ENCODE measurements at places on chromosomes 2 and 18.

GRCh38 chr2:109222422-109222821 lies 93.4 kb downstream of the SH3RF3 start:
- DNase-seq = no peak

GRCh38 chr18:13381944-13382365 lies 163.4 kb downstream of the LDLRAD4 start:
- DNase-seq = peak; percentile 62

DNA sequence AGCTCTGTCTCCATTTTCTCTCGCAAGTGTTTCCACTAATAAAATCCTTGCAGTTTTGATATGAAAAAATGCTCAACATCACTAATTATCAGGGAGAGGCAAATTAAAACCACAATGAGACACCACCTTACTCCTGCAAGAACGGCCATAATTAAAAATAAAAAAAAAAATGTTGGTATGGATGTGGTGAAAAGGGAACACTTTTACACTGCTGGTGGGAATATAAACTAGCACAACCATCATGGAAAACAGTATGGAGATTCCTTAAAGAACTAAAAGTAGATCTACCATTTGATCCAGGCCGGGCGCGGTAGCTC lies 49.8 kb upstream of the GREB1L start:
- DNase-seq = no peak

GRCh38 chr2:20609349-20609994 lies 41.4 kb downstream of the HS1BP3 start:
- no peak for DNase-seq

DNA sequence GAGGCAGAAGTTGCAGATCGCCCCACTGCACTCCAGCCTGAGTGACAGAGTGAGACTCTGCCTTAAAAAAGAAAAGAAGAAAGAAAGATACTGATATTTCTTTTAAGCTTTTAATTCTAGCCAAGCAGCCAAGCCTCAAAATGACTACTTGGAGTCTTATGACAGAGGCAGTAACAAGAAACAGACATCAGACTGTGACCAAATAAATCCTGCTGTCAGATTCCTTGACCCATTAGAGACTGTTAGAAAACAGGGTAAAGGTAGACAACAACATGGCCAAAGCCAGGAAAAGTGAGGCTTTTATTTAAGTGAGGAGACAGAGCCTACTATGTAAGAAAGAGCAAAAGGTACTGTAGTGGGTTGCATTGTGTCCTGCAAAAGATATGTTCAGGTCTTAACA lies 83.4 kb upstream of the NARS1 start:
- no peak for DNase-seq

GRCh38 chr2:154713675-154714074 lies 15.2 kb downstream of the KCNJ3 start:
- no peak for DNase-seq

DNA sequence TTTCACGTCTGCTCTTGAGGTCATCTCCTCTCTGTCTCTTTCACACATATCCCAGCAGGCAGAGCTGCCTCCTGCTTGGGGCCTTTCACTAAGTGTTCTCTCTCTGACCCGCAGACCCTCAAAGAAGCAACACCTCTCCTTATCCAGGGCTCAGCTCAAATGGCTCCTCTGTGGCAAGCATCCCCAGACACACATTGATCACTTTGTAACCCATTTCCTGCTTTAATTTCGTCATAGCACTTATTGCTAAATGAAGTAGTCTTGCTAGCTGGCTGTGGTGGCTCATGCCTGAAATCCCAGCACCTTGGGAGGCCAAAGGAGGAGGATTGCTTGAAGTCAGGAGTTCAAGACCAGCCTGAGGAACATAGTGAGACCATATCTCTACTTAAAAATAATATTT lies 41.4 kb downstream of the SGPP2 start:
- peak; percentile 13 for DNase-seq

GRCh38 chr18:23143815-23144261 lies 8.6 kb downstream of the CABLES1 start:
- peak; percentile 69 for DNase-seq

- no peak for DNase-seq
Observed at GRCh38 chr2:45006041-45006941, 3.0 kb downstream of the SIX2 start.

GRCh38 chr2:7073901-7074300 lies 156.7 kb downstream of the RNF144A start:
- DNase-seq = no peak

GRCh38 chr2:172438741-172439508 lies 11.5 kb downstream of the ITGA6 start:
- DNase-seq = no peak

DNA sequence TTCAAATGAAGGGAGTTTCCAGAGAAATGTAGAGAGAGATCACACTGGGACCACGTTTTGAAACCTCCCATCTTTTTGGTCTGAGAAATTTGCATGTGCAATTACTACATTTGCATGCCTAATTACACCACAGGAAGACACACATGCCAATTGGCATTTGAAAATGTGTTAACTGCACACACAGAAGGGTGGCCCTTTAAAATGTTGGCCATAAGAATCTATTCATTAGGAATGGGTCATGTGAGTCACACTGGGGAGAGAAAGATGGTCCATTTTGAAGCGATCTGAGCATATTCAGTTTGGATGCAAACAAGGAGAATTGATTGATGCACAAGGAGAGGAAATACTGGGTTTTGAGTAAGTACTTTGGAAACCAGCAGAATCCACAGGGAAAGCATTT lies 1407.1 kb upstream of the ACVR2A start:
- no peak for DNase-seq

GRCh38 chr2:174610243-174610995 lies 12.8 kb upstream of the WIPF1 start:
- DNase-seq = peak; percentile 53

GRCh38 chr2:102340778-102341177 lies 14.8 kb upstream of the IL18R1 start:
- DNase-seq = peak; percentile 87

- no peak for DNase-seq
Observed at GRCh38 chr2:58992062-58992706, 751.1 kb upstream of the FANCL start.

GRCh38 chr2:5057891-5058351 lies 634.3 kb upstream of the SOX11 start:
- DNase-seq = no peak

GRCh38 chr2:125280265-125280664 lies 1255.2 kb downstream of the CNTNAP5 start:
- no peak for DNase-seq

- DNase-seq = peak; percentile 96
Observed at GRCh38 chr2:101223814-101224231, 28.9 kb upstream of the CNOT11 start.

DNA sequence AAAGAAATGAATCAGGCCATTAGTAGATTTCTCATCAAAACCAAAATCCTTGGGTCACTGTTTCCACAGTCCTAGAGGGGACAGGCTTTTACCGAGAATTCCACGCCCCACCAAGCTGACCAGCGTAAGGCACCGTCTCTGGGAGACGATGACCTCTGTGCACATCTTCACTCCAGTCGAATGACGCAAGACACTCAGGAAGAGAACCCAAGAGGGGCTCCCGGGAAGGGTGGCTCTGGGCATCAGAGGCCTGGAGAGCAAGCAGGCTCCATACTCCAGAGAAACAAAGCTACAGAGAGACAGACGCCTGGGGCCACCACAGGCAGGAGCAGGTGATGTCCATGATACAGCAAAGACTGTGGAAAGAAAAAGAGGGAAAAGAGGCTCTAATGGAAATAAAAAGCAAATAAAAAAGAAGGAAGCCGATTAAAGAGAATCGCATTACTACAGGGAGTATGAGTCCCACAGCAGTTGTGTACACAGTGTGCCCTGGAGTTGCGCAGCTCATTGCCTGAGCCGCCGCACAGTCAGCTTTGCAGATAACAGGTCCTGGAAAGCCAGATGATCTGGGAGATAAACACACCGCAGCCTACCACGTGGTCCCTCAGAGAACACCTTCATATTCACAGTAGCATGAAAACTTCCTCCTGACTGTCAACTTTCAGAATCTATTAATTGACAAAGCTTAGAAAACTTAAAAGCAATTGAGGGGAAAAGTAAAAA lies 572.7 kb upstream of the SALL3 start:
- peak; percentile 39 for DNase-seq

DNA sequence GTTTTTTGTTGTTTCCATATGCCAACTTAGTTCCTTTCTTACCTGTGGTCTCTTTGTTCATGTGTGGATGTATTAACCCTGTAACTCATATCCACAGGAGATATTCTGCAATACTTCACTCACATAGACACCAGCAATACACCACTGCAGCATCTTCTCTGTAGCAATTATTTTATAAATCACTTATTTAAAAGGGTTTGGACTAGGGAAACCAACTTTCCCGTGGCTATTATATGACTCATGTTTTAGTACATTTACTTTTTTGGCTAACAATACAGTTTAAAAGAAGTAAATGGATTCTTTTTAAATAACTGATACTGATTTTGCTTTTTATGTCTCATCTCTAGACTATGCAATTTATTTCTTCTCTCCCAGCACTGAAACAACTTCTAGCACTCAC lies 488.9 kb downstream of the MBD2 start:
- DNase-seq = no peak

DNA sequence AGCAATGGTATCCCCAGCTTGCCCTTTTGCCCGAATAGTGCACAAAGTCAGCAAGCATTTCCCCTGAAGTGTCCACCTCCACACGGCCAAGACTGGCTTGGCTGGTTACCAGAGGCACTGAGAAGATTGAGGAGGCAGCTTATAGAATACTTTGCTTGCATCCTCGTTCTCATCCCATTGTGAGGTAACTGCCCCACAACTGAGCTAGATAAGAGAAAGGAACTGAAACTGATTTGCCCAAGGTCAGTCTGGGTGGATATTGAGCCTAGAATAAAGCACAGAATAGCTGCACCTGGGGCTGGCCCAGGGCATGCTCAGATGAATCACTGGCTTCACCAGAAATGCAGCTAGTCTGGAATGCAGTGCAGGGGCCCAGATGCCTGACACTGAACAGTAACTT lies 32.7 kb upstream of the MAP4K3 start:
- DNase-seq = no peak

DNA sequence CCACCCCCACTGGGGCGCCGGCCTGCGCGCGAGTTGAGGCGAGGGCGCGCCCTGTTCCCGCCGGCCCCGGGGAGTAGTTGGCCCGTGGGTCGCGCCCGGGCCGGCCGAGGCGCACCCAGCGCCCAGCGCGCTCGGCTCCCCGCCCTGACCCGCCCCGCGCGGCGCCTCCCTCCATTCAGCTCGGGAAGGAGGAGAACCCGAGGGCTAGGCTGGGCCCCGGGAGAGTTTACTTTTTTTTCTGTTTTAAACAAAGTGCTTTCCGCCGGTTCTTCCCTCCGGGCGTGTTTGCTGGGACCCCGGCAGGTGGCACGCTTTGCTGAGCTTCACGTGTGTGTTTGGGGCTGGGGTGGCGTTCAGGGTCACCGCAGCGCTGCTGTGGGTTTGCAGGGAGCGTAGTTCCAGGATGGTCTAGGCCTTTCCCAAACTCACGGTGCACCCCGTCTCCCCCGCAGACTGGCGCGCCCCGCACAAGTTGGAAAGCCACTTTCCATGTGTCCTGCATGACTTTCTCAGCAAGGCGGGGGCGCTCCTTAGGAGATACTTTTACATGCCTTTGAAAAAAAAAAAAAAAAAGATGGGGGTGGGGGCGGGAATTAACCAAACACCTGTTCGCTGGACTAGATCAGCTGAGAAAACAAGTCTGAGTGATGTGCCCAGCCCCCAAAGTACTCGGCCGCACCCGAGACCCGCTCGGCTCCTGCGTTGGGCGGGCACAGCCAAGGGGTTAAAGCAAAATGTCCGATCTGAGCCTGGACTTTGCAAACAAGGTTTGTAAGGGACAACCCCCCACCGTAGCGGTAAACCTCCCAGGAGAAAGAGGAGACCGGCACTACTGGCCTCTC lies 825 bp downstream of the ITGA6 start:
- DNase-seq = peak; percentile 62

- peak; percentile 64 for DNase-seq
Observed at GRCh38 chr2:23916727-23917405, 10.1 kb downstream of the ATAD2B start.

- no peak for DNase-seq
Observed at GRCh38 chr2:5440174-5440573, 252.0 kb upstream of the SOX11 start.

DNA sequence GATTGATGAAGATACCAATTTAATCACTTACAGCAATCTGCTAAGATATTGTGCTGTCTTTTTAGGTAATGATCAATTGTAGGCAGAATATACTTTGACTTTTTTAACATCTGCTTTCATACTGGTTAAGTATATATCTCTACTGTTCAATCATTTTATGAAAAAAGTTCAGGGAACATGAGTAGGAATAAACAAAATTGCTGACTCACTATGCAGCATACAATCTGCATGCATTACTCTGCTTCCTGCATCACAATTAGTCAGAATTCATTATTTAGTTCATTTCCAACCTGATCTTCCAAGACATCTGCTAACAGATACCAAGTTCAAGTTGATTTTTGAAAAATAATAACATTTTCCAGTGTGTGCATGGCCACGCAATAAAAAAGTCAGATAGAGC lies 1430.4 kb upstream of the LRRTM1 start:
- DNase-seq = peak; percentile 4

DNA sequence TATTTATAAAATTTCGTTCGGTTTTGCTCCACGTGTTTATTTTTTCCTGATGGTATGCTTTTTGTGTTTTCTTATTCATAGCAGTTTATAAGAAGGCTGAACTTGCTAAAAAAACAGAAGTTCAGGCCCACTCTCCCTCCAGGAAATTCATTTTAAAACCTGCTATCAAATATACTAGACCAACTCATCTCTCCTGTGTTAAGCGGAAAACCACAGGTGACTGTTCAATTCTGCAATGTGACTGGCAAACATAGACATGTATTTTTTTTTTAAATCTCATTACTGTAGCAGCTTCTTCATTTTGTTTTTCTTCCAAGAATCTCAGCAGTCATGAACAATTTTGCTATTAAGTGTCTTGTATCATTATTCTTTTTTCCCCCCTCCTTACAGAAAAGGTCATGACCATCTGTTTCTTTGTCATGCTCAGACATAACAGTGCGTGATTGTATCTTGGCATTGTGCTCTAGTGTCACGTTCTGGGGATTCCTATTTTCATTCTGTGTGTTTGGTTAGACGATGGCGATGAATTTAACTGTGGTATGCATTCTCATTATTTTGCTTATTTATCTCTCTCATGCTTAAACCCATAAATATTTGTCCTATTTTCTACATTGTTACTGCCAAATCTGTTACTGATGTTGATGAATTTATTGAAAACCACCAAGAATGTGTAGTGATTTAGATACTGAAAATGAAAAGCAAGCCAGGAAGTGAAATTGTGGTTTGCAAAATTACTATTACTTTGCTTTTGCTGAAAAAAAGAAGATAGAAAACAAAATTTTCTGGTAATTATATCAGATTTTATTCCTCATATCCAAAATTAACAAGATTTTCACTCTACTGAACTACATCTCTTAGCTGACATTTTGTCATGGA lies 74.6 kb upstream of the UNC80 start:
- DNase-seq = no peak

All from hematopoietic multipotent progenitor cell treated with erythropoietin and hydrocortisone succinate and interleukin-3 and kit ligand, for 4 days (in vitro differentiated cells).